ENCODE measurements at places on chromosomes 6 and 20. TPM values are rescaled to one million over a fixed set of nuclear protein-coding genes. Genes with fewer than 3 reads are reported as not detected.

Gene HLA-DOB
- 0.38 TPM for total RNA-seq

Gene BACH2
- 1.2 TPM for total RNA-seq

Gene TNFRSF21
- 54.8 TPM for total RNA-seq

Gene GSTA3
- total RNA-seq, result not detected

Gene NINL
- 3.3 TPM for total RNA-seq

Gene CRISP3
- not detected for total RNA-seq

Gene FAM184A
- total RNA-seq, result 0.60 TPM

Gene SMPDL3A
- 192 TPM for total RNA-seq

Gene NKAIN2
- 0.34 TPM for total RNA-seq

Gene C2
- 33.7 TPM for total RNA-seq

Gene ANKRD66
- total RNA-seq, result not detected

Gene PDE10A
- 1.7 TPM for total RNA-seq

Gene IPCEF1
- total RNA-seq, result 1.8 TPM

Gene FNDC11
- 0.19 TPM for total RNA-seq

Gene CFB
- 178 TPM for total RNA-seq

Gene SLC52A3
- 48.6 TPM for total RNA-seq

Gene FRK
- total RNA-seq, result 8.0 TPM

Gene ZNF337
- 8.3 TPM for total RNA-seq

Gene PHF3
- total RNA-seq, result 78.0 TPM

Gene OR2J3
- total RNA-seq, result not detected

Gene CTCFL
- not detected for total RNA-seq

Gene HCK
- total RNA-seq, result 6.2 TPM

Gene LY6G5C
- total RNA-seq, result 1.7 TPM

Gene MCHR2
- not detected for total RNA-seq

Gene WFDC2
- total RNA-seq, result 183 TPM

Gene CLVS2
- total RNA-seq, result 0.92 TPM

Gene TOMM6
- 116 TPM for total RNA-seq

Gene SEL1L2
- total RNA-seq, result not detected

Gene BMP2
- 64.5 TPM for total RNA-seq

Gene SNRPB2
- total RNA-seq, result 42.1 TPM

Gene HDGFL1
- total RNA-seq, result not detected

All from mucosa of descending colon (tissue), 3 donors.